Kidney (tissue), 22 donors: ENCODE measurements at places on chromosomes 3 and 15. TPM values are rescaled to one million over a fixed set of nuclear protein-coding genes. Genes with fewer than 3 reads are reported as not detected.

The CYP1A2 gene
- total RNA-seq = not detected

The SMAD6 gene
- total RNA-seq = 23.0 TPM

The EOGT gene
- 28.1 TPM for total RNA-seq

The HESX1 gene
- 0.79 TPM for total RNA-seq

The PIF1 gene
- 2.0 TPM for total RNA-seq

The ZNF80 gene
- total RNA-seq = 0.28 TPM

The HYKK gene
- total RNA-seq = 5.8 TPM

The RLBP1 gene
- not detected for total RNA-seq

The UBA7 gene
- 102 TPM for total RNA-seq

The CCR2 gene
- total RNA-seq = 8.1 TPM

The GASK1A gene
- 7.3 TPM for total RNA-seq

DNA sequence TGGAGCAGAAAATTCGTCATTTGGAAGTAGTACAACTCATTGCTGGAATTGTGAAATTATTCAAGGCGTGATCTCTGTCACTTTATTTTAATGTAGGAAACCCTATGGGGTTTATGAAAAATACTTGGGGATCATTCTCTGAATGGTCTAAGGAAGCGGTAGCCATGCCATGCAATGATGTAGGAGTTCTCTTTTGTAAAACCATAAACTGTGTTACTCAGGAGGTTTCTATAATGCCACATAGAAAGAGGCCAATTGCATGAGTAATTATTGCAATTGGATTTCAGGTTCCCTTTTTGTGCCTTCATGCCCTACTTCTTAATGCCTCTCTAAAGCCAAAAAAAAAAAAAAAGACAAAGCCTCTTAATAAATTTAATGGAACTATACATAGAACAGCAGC lies 5.5 kb upstream of the TIMMDC1 start:
- DNase-seq = no peak
- H3K27ac ChIP-seq = no peak overlapping the region
- H3K4me3 ChIP-seq = no peak overlapping the region

- no peak overlapping the region for H3K27ac ChIP-seq
- no peak for DNase-seq
- H3K4me3 ChIP-seq = no peak overlapping the region
Observed at GRCh38 chr3:149613988-149614387, 43.8 kb downstream of the WWTR1 start.

DNA sequence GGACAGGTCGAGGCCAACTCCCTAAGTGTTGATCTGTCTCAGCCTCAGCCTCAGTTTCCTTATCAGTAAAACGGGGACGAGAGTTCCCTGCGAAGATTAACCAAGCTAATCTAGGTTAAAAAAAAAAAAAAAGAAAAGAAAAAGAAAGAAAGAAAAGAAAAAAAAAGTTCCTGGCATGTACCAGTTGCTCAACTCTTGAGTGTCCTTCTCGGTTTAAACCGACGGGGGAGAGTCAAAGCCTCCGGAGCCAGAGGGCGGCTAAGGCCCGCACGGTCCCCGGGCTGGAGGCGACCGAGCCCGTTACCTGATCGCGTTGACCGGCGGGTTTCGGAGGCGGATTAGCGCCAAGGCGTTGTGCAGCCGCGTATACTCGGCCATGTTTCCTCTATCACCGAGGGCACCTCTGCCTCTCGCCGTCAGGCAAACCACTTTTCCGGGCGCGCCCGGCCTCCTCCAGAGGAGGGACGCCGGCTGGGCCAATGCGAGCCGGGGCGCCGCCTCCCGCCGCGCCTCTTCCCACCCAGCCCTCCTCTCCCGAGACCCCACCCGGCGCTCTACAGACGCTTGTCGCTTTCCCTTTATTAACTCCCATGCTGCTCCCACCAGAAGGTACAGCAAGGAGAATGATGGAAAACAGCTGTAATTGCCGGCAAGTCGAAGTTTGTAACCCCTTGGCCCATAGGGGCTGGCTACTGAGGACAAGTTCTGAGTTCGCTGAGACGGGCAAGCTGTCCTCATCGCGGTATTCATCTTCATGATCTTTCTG lies at the start of gene EHHADH:
Gene EHHADH (minus strand): TSS at position 405 of the 766 bp plus-strand sequence. CDS start 27 bp downstream, at position 378.
- no peaks in the 10 kb centered on the region for H3K36me3 ChIP-seq
- H3K27me3 ChIP-seq = no peaks in the 10 kb centered on the region
- no peaks in the 10 kb centered on the region for H3K4me1 ChIP-seq
- peak within 1 kb of the TSS; percentile 92 for H3K27ac ChIP-seq

- H3K27ac ChIP-seq = no peak overlapping the region
- H3K36me3 ChIP-seq = no peaks in the 10 kb centered on the region
- H3K4me1 ChIP-seq = no peaks in the 10 kb centered on the region
- no peak overlapping the region for H3K4me3 ChIP-seq
Observed at GRCh38 chr3:150352931-150353330, 55.2 kb upstream of the TSC22D2 start.

DNA sequence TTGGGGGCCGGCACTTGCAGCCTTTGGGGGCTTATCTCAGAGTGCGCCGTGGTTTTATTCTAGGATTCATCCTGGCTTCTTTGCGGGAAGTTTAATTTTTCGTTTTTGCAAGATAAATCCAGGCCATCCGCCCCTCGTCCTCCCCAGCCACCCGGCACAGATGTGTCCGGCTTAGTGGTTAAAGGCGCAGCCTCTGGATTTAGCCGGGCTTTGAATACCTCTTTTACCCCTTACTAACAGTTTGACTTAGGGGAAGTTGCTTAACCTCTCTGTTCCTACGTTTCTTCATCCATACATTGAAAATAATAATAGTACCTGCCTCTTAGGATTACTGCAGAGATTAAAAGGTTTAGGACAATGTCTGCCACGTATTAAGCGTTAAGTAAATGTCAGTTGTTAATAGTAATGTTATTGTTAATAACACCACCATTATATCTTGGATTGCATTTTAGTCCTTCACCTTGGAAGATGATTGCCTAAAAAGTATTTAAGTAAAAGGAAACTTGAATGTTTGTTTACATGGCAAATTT lies 714 bp downstream of the ECT2 start:
- H3K36me3 ChIP-seq = no peaks in the 10 kb centered on the region
- H3K4me1 ChIP-seq = no peaks in the 10 kb centered on the region
- H3K27me3 ChIP-seq = no peaks in the 10 kb centered on the region
- DNase-seq = no peak

GRCh38 chr15:93261845-93262244 lies 172.8 kb upstream of the RGMA start:
- H3K4me1 ChIP-seq = no peaks in the 10 kb centered on the region
- no peak overlapping the region for H3K27ac ChIP-seq
- no peak overlapping the region for H3K4me3 ChIP-seq
- H3K36me3 ChIP-seq = no peaks in the 10 kb centered on the region
- no peak for DNase-seq

GRCh38 chr3:129867506-129868124 lies 25.9 kb downstream of the TMCC1 start:
- no peak overlapping the region for H3K27ac ChIP-seq
- DNase-seq = no peak
- no peak overlapping the region for H3K4me3 ChIP-seq
- no peaks in the 10 kb centered on the region for H3K4me1 ChIP-seq
- no peaks in the 10 kb centered on the region for H3K36me3 ChIP-seq
- no peaks in the 10 kb centered on the region for H3K27me3 ChIP-seq

GRCh38 chr3:76324101-76324500 lies 538.8 kb upstream of the ZNF717 start:
- no peaks in the 10 kb centered on the region for H3K27me3 ChIP-seq
- no peak for DNase-seq
- no peak overlapping the region for H3K4me3 ChIP-seq
- H3K36me3 ChIP-seq = no peaks in the 10 kb centered on the region
- H3K4me1 ChIP-seq = no peaks in the 10 kb centered on the region

- H3K27me3 ChIP-seq = no peaks in the 10 kb centered on the region
- no peaks in the 10 kb centered on the region for H3K36me3 ChIP-seq
- no peak for DNase-seq
- no peak within 1 kb of the TSS for H3K27ac ChIP-seq
Observed at GRCh38 chr3:98035208-98035607, at the start of gene GABRR3. GABRR3 (minus strand) TSS chr3:98035315; CDS start chr3:98034987, 328 bp downstream.

- no peaks in the 10 kb centered on the region for H3K4me1 ChIP-seq
- no peak overlapping the region for H3K4me3 ChIP-seq
- H3K27me3 ChIP-seq = no peaks in the 10 kb centered on the region
- peaks cover 10% of the 10 kb centered on the region for H3K36me3 ChIP-seq
- DNase-seq = no peak
- no peak overlapping the region for H3K27ac ChIP-seq
Observed at GRCh38 chr3:49329186-49329585, 10.7 kb downstream of the USP4 start.

GRCh38 chr15:81950841-81951414 lies 94.9 kb downstream of the MEX3B start:
- H3K27me3 ChIP-seq = no peaks in the 10 kb centered on the region
- no peak for DNase-seq
- H3K36me3 ChIP-seq = no peaks in the 10 kb centered on the region
- no peak overlapping the region for H3K27ac ChIP-seq
- no peaks in the 10 kb centered on the region for H3K4me1 ChIP-seq
- H3K4me3 ChIP-seq = no peak overlapping the region

DNA sequence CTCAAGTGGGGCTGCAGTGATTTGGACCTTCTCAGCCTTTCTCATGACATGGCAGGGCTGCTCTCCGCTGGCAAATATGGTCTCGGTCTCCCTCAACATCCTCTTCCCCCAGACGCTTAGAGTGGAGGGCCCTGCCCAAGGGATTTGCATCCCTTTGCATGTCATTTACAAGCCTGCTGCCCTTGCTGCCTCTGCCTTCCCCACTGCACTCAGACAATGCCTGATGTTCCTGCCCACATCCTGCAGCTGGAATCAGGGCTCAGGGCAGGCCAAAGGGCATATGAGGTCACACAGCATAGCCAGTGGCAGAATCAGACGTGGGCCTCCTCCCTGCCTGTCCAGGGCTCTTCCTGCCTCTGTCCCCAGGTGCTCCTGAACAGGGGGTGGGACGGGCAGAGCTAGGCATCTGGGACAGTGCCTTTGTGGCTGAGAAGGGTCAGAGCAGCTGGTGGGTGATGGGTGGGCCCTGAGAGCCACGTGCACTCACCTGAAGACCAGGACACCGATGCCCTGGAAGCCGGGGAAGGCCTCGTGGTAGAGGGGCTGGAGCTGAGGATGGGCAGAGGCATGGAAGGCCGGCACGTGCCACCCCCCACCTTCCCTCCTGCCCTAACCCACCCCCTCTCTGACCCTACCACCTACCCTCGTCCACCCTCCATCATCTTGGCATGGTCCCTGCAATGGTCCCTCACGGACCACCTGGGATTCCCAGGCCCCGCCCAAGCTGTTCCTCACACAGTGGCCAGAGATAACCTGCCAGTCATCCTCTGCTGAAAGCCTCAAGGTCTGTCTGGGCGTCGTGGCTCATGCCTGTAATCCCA lies 27.4 kb upstream of the GOLGA6C start:
- H3K4me1 ChIP-seq = no peaks in the 10 kb centered on the region
- no peak overlapping the region for H3K27ac ChIP-seq
- H3K36me3 ChIP-seq = no peaks in the 10 kb centered on the region
- H3K4me3 ChIP-seq = no peak overlapping the region
- H3K27me3 ChIP-seq = no peaks in the 10 kb centered on the region

DNA sequence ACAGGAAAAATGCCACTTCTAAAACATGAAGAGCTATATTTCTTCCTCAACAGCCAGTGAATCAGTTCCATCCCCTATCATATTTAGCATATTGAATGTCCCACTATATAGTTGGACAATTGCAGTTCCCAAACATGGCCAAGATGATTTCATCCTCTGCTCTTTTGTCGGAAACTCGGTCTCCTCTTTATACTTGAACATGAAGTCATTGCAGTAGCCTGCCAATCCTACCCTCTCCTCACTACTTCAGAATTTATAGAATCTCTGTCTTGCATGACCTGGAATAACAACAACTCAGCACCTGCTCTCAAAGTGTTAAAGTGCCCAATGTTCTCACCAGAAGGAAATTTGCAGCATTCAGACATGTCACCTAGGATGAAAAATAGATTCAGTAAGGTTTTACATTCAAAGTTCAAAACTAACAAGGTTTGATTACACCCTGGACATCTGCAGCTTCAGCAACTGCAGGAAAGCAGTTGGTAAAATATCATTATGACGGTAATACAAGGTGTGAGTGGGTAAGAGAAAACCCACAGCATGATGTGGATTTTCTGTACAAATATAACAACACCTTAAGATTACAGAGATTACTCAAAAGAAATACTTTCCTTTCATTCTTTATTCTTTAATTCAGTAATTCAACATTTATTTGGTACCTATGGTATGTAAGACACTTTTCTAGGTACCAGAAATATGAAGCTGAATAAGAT lies 52.5 kb downstream of the TP63 start:
- no peaks in the 10 kb centered on the region for H3K27me3 ChIP-seq
- no peaks in the 10 kb centered on the region for H3K4me1 ChIP-seq
- H3K27ac ChIP-seq = no peak overlapping the region

- peaks cover 12% of the 10 kb centered on the region for H3K36me3 ChIP-seq
- no peaks in the 10 kb centered on the region for H3K4me1 ChIP-seq
- no peak overlapping the region for H3K27ac ChIP-seq
- no peak overlapping the region for H3K4me3 ChIP-seq
- no peak for DNase-seq
Observed at GRCh38 chr3:197539651-197540051, 16.1 kb downstream of the BDH1 start.

DNA sequence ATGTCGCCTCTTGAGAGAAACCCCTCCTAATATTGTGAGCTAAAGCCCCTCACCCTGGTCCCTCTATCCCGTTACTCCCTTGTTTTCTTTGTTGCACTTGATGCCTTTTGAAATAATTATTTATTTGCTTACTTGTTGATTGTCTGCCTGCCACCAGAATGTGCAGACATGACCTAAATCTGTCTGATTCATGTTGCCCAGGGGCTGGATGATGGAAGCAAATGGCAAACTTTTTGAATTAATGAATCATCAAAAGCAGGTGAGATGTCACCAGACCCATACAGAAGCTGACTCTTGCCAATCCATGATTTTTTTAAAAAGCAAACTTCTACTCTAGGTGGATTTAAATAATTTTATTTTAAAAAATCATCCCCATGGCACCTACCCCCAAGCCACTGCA lies 49.3 kb downstream of the GRIP2 start:
- no peaks in the 10 kb centered on the region for H3K36me3 ChIP-seq
- H3K27me3 ChIP-seq = no peaks in the 10 kb centered on the region
- no peak overlapping the region for H3K27ac ChIP-seq
- no peak overlapping the region for H3K4me3 ChIP-seq
- peaks cover 8% of the 10 kb centered on the region for H3K4me1 ChIP-seq
- DNase-seq = no peak

DNA sequence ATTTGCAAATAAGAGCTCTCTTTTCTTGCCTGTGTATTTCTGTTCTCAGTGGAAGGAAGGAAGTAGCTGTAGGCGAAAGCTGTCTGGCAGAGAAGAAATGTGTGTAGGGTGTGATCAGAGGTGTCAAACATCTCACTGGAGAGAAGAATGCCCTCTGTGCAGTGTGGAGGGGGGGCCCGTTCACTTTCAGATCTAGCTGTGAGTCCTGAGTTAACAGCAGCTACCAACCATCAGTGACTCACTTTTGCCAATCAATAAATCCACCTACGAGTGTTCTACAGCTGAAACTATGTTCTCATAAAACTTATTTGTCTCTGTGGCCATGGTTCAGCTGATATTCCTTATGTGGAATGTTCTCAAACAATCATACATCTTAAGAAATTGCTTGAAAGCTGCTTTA lies 103.7 kb downstream of the FRMD4B start:
- H3K27ac ChIP-seq = no peak overlapping the region
- peaks cover 11% of the 10 kb centered on the region for H3K36me3 ChIP-seq
- no peaks in the 10 kb centered on the region for H3K4me1 ChIP-seq
- H3K4me3 ChIP-seq = no peak overlapping the region
- DNase-seq = no peak
